EL (cell line): ENCODE measurements at places on chromosomes 12 and 14.

- no peak for DNase-seq
These were observed 232.1 kb downstream of the FOXN3 start for GRCh38 chr14:89184952-89185351.

- DNase-seq = no peak
These were observed 2.6 kb downstream of the FBRSL1 start for GRCh38 chr12:132492522-132492921.

GRCh38 chr14:69014829-69015259 lies 35.7 kb upstream of the ACTN1 start:
- no peak for DNase-seq

DNA sequence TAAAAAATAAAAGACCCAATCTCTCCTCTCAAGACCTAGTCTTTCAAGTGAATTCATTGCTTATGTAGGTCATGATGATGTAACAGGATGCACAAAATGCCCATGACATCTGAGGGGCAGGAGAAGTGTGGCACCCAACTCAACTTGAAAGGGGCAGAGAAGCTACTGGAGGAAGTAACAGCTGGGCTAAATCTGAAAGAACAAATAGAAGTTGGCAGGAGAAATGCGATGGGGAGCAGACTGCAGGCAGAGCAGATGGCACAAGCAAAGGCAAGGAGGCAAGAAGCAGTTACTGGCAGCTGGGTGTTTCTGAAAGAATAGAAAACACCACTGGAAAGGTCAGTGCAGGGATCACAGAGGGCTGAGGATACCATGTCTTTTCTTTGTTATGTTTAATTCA lies 14.6 kb downstream of the SLC38A4 start:
- DNase-seq = no peak

- no peak for DNase-seq
These were observed 80.3 kb downstream of the NKX2-1 start for GRCh38 chr14:36439766-36440165.

DNA sequence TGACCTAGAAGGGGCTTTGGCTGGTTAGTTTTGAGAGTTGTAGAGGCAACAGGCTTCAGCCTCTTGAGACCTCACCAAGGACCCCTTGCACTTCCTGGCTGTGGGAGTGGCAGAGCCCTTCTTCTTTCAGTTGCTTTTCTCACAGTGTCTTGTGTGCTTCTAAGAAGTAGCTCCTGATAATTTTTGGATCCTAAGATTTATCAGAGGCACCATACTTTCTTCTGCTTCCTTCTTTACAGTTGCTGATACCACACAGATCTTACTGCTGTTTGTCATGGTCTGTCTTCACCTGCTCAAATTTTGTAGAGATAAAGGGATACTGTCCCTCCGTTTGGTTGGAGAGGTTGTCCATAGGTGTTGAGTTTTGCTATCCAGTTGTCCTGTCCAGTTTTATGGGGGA lies 33.8 kb downstream of the VRK1 start:
- DNase-seq = no peak

DNA sequence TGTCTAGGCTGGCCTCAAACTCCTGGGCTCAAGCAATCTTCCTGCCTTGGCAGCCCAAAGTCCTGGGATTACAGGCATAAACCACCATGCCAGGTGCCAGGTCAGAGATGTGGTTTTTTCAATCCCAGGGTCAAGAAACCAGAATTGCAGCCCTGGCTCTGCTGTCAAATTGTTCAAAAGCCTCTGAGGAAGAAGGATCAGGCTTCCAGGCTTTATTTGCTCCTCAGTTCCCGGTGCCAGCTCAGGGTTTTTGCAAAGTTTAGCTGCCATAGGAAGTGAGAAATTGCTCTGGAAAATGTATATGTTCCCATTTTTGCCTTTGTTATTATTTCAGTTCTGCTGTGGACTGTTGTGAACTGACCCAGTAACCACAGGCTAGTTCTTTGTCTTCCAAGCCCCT lies 28.7 kb downstream of the WNT5B start:
- no peak for DNase-seq

DNA sequence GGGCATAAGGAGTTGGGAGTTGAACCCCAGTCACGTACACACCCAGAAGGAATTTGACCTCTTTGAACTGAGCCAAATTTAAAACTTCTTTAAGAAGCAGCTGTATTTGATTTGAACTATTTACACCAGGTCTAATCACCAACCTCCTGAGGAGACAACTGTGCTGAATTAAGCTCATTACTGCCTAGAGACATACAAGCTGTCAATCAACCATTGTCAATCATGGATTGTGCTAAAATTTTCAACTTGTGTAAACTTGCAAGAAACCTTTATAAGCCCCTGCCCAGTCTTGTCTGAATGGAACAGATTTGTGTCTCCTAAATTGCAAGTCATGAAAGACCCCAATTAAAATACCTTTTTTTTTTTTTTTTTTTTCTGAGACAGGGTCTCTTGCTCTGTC lies 44.3 kb upstream of the RESF1 start:
- DNase-seq = no peak

DNA sequence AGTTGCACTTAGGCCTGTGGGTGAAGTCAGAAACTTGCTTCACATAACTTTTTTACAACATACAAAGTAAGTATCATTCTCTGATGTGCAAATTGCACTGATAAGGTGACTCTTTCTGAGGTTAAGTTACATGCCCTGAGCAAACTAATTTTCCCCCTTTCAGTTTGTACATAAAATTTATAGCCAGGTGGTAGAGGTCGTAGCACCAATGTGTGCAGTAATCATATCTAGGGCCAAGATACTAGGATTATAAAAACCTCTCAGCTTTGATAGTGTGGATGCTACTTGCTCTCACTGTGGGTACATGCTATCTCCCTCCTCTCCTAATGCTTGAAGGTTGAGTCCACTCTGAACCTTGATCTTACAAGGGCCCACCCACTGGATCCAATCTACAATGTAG lies 130.7 kb upstream of the CPNE8 start:
- DNase-seq = no peak

DNA sequence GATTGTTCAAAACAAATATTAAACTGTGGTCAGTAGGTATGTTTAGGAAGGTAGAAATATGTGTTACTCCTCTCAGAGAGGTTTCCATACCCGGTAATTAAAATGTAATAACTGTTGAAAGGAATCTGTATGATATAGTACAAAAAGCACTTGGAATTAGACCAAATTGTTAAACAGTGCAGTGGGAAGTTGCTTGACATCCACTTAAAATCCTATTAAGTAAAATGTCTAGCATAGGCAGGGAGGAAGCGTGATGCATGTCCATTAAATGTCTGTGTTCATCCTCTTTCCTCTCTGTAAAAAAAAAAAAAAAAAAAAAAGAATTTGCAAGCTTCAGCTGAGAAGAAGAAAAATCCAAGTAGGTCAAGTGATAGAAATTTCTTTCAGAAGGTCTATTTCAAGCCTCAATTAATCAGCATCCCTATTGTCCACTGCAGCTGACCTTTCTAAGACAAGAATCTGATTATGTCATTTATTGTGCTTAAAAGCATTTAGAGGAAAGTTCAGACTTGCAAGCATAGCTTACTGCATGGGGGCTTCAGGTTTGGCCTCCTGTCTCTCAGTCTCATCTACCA lies 265.6 kb upstream of the RGS6 start:
- no peak for DNase-seq

DNA sequence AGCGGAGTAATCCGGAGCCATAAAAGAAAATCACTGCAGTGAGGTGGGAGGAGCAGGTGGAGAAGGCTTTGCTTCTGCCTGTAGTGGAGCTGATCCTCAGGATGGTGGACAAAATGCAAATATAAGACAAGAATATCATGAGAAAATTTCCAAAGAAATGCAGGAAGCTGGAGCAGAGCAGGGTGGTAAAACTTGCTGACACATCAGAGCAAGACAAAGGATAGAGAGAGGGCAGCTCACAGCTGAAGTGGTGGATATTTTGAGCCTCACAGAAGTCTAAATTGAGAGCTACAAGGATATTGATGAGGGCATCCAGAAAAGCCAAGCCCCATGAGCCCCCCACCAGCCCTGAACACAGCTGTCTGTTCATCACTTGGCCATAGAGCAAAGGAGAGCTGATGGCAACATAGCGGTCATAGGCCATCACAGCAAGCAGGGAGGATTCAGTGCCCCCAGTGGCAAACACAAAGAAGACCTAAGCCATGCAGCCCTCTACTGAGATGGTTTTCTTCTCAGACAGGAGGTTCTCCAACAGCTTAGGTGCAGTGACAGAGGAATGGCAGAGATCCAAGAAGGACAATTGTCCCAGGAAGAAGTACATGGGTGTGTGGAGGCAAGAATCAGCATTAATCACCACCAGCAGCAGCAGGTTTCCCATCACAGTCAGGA lies 30.0 kb upstream of the ANP32D start:
- no peak for DNase-seq

DNA sequence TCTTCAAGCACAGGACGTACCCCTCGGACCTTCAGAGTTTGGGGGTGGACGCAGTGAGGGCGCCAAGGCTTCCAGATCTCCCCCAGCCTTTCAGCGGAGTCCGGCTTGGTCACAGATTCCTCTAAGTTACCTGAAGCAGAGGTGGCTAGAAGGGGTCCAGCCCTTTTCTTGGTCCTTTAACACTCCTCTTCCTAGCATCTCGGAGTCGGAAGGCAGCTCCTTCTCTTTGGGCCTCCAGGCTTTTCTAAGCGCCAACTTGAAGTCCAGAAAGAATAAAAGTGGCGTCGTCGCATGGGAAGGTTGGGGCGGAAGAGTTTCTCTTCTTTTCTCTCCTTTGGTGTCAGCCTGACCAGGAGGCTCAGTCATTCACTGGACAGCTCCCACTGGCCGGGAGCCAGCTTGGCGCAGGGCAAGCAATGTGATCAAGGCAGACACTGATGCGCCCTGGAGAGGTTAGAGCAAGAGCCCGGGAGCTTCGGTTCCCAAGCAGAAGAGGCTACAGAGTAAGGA lies 9.6 kb downstream of the OR6S1 start:
- DNase-seq = peak; percentile 77

DNA sequence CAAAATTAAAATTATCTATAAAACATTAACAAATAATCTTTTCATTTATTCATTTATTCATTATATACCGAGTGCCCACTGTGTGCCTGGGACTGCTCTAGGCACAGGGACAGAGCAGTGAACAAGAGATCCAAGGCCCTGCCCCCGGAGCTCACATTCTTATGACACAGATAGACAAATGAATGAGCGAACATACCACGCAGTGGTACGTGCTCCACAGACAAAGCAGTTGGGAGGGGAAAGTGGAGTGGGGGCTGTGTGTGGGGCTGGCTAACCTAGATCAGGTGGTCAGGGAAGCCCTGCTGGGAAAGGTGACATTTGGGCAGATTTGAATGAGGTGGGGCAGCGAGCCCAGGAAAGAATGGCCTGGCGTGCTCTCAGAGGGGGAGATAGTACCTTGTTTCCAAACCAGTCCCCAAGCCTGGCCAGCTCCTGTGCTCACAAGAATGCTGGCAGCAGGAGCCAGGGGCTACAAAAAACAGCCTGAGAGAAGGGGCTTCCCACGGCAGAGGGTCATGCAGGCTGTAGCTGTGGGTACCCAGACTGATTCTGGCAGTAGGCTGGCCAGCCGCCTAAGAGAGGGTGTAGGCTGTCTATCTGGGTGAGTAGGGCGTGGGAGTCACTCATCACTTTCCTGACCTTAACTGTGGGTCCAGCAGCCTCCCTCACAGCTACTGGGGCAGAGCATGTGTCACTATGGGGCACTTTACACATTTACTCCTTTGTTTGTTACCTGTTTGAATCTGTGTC lies 57.8 kb upstream of the ACTN1 start:
- no peak for DNase-seq

GRCh38 chr12:24902511-24903328 lies 46.2 kb downstream of the BCAT1 start:
- peak; percentile 79 for DNase-seq

GRCh38 chr12:12481631-12482030 lies 81.0 kb downstream of the DUSP16 start:
- DNase-seq = no peak

DNA sequence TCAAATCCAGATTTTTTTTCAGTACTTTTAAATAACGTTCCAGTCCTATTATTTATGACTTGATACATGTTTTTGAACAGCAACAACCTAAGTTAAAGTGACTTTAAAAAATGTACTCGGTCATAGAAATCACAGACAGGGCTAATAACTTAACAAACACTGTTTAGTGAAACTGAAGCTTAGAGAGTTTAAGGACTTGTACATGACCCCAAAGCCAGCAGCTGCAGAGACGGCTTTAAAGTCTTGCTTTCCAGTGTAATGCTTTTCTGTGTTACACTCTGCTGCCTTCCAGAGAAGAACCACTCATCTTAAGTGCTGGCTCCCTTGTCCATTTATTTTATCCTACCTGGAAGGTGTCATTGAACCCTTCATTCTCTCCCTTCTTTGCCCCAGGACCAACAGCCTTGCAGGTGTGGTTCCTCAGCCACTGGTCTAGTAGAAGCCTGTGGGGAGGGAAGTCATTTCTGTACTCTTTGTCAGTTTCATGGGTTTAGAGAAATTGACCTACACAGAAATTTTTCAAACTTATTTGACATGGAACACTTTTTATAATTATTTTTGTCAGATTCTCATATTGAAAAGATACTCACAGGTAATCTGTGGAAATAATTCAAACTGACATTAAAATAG lies 60.9 kb downstream of the NAV3 start:
- DNase-seq = no peak

- no peak for DNase-seq
These were observed 189.0 kb upstream of the CCND2 start for GRCh38 chr12:4084573-4084972.

- DNase-seq = no peak
These were observed 156.7 kb downstream of the CEP128 start for GRCh38 chr14:80784820-80785219.

- no peak for DNase-seq
These were observed 569 bp upstream of the RGS6 start for GRCh38 chr14:71931492-71932228.

- DNase-seq = no peak
These were observed 3.5 kb downstream of the TTC6 start for GRCh38 chr14:37598747-37599506.

DNA sequence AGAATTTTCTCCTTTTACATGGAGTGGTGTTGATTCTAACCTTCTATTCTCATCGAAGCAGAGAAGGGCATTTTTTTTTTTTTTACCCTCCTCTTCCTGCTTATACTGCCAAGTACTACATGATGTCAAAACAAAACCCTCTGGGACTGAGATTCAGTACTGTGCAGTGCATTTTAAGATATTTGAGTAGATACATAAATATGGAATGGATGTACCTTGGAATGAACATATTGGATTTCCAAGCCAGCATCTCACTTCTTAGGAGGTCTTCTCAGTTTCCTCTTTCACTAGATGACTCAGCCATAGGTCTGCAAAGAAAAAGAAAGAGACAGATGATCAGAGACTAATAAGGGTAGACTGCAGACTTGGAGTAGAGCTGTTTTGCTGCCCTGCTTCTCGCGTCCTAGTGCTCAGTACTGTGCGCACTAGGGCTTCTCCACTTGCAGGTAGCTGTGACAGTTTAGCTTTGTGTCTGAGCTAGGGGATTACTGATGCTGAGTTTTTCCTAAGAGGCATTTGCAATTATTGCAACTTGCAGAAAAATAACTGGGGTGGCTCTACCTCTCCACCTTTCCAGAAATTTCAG lies 20.4 kb downstream of the TPH2 start:
- DNase-seq = peak; percentile 50

- no peak for DNase-seq
These were observed 182.3 kb downstream of the TMEM132C start for GRCh38 chr12:128449146-128449894.

DNA sequence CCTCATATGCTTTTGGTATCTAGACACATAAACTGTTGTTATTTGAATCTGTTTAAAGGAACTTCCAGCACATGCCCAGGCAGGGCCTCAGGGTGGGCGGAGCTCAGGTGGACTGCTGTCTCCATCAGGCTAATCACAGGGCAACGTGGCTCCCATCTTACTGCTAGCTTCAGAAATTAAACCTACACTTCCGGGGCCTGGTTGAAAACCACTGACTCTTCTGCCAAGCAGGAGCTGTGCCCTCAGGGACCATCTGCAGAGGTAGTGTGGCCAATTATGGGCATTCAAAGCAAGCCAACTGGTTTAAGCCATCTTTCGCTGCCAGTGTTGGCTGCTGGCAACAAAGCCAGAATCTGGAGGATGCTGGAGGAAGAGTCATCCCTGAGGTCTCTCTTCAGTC lies 97.5 kb downstream of the TMX1 start:
- no peak for DNase-seq
